Hematopoietic multipotent progenitor cell treated with erythropoietin and hydrocortisone succinate and interleukin-3 and kit ligand, for 8 days (in vitro differentiated cells): ENCODE measurements at places on chromosomes 13 and 19.

DNA sequence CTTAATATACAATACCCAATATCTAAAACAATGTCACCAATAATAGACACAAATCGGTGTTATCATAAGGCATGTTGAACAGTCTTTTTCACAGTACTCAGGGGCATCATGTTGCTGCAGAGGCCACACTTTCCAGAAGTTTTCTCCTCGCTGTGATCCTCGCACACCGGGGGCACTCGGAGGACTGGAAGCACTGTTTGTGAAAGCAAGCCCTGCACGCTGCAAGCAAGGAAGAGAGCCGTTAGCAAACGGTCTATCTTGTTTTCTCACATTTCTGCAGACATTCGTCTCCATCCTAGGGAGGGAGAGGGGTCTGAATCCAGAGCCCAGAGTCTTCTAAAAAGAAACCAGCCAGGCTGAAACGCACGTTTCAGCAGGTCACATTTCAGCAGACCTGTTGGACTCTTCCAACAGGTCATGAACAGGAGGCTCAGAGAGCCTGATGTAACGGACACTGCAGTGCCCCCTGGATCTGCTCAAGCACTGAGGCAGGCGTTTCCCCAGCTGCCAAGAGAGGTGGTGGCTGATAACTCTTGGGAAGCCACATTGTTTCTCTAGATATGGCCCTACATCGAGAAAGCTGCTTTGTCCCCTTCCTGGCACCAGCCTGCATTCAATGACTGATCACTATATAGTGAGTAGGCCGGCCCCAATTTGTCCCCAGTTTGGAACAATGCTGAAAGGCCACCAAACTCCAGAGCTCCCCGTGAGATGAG lies 43.6 kb downstream of the RUBCNL start:
- peak; percentile 95 for DNase-seq

- no peak for DNase-seq
These were observed 3.0 kb upstream of the ZNF444 start for GRCh38 chr19:56138069-56138468.

- DNase-seq = no peak
These were observed 43.9 kb upstream of the PEG3 start for GRCh38 chr19:56884441-56884840.

DNA sequence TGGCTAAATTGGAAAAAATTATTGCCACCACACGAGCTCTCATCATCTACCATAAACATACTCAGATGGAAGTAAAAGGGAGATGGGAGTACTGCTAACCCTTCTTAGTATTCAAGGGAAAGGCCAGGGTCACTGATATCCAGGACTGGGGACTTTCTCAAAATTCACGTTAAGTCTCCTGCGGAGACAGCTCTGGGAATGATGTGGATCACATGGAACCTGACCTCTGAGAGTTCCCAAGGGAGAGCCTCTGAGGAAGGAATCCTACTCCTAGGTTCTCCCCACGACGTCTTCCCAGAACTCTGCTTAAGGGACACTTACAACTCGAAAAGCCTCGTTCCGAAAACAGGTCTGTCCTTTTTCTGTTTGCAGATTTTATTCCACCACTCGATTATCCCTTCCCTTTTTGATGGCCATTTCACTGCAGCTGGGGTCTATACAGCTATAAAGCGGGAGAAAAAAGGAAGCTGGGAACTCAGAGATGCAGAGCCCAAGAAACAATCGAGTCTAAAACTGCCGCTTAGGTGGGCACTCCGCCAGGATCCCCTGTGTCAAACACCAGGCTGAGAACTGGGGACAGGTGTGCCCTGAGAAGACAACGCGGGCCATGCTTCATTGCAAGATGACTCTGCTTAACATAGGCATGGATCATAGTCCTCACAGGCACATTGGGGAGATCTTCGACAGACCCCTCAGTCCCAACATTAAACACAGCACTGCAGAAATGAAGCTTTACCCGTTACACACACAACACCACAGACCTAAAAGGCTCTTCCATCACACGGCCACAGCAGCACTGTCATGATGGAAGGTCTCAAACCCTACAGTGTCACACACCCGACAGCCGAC lies 823 bp upstream of the ZNF567 start:
- DNase-seq = no peak

- DNase-seq = no peak
These were observed 144.6 kb downstream of the GGACT start for GRCh38 chr13:100443998-100444328.

DNA sequence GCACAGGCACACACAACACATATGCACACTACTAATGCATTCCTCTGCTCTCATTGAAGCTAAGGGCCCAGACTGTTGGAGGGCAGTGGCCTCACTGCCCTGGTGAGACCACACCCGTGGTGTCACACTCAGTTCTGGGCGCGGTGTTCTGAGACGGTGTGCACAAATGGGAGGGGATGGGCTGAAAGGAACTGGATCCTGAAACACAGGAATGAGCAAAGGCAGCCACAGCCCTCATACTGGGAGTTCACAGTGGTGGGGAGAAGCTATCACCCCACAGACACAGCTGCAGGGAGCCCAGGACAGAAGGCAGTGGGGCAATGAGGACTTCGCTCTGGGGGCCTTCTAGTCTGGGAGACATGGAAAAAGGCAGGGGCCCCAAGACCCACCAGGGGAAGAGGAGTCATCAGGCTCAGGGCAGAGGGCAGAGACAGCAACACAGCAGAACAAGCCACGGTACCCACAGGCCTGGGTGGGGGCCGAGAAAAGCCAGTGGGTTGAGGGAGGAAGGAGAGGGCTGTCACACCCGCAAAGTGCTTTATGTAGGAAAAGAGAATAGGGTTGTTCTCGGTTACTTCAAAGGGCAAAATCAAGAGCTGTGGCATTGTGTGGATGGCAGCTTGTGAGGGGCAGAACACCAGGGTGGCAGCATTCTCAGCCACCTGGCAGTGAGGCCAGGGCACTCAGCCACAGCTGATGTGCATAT lies 75.4 kb upstream of the GPR183 start:
- peak; percentile 45 for DNase-seq

GRCh38 chr19:17751103-17751911 lies at the start of gene FCHO1:
Gene FCHO1, plus strand, starts transcription at chr19:17751477. Its CDS starts 3,688 bp downstream, at chr19:17755165.
- DNase-seq = peak; percentile 71

DNA sequence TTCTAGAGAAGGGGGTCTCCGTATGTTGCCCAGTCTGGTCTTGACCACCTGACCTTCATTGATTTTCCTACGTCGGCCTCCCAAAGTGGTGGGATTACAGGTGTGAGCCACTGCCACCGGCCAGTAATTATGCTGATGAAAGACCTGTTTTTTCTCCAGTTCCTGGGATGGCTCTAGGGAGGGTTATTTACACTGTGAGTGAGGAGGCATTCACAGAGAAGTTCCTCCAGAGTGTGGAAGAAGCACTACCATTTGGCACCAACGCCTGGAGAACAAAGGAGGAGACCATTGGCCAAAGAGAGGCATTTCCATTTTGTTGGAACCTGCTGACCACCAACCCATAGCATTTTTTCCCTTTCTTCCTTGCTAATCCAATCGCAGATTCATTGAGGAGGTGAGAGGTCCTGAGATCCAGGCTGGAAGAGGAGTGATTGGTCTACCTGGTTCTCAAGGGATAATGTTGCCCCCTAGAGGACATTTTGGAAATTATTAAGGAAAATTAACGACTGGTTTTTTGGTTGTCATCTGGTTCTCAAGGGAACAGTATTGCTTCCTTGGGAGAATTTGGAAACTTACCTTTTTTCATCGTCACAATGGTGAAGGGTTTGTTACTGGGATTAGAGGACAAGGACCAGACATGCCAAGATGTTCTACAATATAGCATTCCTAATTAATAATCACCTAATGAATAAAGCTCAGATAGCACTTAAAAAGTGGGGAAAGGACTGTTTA lies 5.5 kb upstream of the SAE1 start:
- peak; percentile 82 for DNase-seq

GRCh38 chr13:107091428-107091827 lies 523.5 kb upstream of the ARGLU1 start:
- no peak for DNase-seq

DNA sequence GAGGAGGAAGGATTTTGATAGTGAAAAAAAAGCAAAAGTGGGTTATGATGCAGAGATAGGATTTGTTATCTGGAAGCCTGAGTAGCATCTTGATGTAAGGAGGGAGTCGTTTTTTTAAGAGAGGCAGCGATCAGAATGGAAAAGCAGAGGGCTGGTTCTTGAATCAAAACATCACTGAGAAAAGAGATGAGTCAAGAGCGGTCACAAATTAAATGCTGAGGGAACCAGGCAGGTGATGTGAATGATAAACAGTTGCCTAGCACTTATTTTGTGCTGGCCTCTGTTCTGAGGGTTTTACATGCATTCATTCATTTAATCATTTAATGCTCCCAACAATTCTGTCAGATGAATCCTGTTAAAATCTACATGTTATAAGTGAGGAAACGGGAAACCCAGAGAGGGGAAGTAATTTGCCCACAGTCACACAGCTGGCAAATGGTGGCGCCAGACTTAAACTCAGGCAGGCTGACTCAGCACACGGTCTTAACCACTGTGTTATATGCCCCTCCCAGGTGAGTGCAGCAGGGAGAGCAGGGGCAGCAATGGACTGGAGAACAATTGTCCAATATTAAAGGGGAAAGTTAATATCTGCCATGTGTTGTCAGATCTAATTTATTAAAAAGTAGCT lies 21.4 kb downstream of the SIGLECL1 start:
- peak; percentile 7 for DNase-seq

GRCh38 chr13:93646245-93646644 lies 419.6 kb downstream of the GPC6 start:
- no peak for DNase-seq

DNA sequence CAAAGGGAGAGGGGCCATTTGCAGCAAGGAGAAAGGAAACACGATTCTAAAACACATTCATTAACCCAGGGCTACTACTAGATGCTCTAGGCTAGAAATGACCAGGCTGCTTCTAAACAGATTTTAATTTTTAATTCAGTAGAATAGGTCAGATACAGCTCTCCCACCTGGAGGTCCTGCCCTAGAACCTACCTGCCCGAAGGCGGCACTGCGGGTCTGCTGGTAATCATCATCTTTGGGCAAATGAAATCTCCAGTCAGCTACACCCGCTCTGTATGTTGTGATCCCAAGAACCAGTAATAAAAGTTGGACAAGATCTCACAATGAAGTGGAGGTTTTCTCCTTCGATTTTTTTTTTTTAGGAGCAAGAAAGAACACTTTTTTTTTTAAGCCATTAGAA lies 345.3 kb downstream of the ENOX1 start:
- DNase-seq = no peak

GRCh38 chr19:45670670-45671453 lies 2.8 kb downstream of the GIPR start:
- DNase-seq = peak; percentile 89

DNA sequence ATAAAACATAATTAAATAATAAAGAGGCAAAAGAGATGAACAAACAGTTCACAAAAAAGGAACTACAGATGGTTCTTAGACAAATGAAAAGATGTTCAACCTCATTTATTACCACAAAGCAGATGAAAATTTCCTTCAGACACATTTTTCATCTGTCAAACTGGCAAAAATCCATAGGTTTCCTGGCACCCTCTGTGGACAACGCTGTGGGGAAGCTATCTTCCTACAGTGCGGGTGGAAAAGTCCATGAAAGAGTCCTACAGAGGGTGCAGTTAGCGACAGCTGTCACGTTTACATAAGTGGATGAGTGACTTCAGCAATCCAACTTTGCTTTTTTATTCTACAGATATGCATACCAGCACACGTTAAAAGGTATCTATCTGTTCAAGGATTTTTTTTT lies 30.3 kb upstream of the PDCD5 start:
- DNase-seq = no peak

- peak; percentile 64 for DNase-seq
These were observed 788.3 kb upstream of the SLITRK5 start for GRCh38 chr13:86882835-86883234.

GRCh38 chr19:5111051-5111450 lies 142.1 kb downstream of the KDM4B start:
- no peak for DNase-seq

DNA sequence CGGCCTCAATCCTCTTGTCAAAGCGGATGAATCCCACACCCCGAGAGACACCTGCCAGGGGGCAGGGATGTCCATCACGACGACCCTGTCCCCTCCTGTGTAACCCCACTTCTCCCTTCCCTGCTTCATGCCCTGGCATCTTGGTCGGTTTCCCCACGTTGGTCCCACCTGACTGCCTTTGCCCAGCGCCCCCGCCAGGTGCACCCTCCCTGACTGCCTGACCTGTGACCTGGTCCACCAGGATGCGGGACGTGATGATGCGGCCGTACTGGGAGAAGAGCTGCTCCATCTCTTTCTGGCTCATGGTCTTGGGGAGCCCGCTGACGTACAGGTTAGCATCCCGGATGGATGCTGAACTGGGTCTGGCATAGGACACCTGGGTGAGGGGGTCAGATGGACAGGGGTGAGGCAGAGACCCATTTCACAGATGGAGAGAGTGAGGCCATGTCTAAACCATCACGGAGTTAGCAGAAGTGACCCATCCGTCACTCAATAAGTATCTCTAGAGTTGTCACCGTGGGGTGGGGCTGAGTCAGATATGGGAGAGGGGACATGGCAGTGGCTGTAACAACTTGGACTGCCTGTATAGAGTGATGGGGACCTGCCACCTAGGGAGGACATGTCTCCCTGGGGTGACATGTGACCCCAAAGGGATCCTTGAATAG lies 22.5 kb downstream of the ELAVL3 start:
- DNase-seq = no peak

DNA sequence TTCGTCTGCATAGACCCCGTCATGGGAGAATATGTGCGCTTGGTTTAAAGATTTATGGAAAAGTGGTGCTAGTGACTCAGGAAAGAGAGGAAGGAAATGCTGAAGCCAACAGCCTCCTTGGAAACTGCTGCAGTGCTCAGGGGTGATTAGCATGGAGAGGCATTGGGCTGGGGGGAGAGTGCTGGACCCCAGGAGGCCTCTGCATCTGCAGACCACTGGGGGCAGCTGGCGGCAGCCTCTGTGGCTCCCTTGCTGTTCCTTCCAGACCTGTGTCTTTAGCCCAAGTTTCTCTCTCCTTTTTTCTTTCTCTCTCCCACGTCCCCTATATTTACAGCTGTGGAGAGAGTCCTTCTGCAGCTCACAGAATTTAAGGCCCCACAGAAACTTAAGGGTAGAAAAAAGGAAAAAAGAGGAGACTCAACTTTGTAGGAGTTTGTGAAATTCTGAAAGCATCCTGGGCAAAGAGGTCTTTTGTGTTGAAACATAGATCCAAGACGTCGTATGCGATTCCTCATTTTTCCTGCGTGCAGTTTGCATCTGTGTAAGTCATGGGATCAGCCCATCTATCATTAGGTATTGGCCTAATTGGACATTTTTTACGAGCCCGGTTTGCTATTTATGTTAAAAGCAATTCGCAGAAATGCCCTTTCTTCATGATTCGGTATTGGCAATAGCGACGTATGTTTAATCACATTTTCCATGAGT lies 116.2 kb upstream of the ZNF536 start:
- DNase-seq = no peak

DNA sequence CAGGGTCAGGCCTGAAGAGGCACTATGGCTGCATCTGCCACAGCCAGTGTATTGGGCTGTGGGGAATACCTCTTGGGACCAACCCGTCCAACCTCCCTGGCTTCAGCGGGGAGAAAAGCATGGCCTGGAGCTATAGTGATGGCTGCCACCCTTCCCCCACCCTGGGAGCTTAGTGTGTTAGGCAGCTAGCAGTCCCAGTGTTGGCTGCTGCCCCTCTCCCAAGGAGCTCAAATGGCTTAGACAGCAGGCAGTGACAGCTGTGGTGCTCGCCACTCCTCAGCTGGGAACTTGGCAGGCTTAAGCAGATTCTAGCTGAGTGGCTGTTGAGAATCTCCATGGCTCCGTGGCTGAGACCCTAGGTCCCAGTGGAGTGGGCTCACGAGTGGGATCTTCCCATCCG lies 19.7 kb downstream of the ACOD1 start:
- no peak for DNase-seq

GRCh38 chr19:1001538-1002166 lies 1.4 kb downstream of the GRIN3B start:
- peak; percentile 39 for DNase-seq
